Activated naive CD4-positive, alpha-beta T cell (primary cell): ENCODE measurements at places on chromosomes 3 and 15.

DNA sequence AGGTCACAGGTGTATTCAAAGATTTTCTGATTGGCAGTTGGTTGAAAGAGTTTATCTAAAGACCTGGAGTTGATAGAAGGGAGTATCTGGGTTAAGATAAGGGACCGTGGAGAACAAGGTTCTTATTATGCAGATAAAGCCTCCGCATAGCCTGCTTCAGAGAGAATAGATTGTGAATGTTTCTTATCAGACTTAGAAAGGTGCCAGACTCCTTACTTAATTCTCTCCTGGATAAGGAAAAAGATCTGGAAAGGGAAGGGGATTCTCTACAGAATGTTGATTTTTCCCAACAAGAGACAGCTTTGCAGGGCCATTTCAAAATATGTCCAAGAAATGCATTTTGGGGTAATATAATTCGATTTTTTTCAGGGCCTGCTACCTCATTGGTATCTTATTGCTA lies 341.3 kb upstream of the RARB start:
- DNase-seq, result no peak

- no peak for DNase-seq
Measured at GRCh38 chr3:122928396-122929187, 99.0 kb downstream of the SEMA5B start.

DNA sequence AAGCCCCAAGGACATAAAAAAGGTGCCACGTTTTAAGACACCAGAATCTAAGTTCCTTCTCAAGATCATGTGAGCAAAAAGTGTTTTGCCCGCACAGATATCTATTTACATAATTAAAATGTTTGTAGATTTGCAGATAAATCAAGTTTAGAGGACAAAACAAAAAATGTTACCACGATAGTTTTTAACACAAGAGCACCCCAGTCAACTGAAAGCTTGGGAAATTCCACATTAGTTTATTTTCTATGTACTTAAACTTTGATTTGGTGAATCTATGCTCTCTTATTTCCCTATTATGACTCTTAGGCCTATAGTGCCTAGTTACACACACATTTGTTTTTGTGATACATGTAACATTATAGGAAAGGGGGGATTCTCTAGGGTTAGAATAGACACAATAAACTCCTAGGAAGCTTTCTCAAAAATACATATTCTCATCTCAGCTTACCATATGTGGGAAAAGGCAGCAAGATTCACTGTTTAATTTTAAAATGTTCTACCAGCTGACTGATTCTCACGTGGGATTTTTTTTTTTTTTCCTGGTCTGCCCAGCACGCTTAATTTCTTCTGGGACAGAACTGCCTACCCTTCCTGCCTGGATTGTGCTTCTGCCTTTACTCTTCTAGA lies 8.4 kb upstream of the LEKR1 start:
- DNase-seq, result no peak

GRCh38 chr3:6179761-6180160 lies 681.2 kb upstream of the GRM7 start:
- DNase-seq, result no peak

DNA sequence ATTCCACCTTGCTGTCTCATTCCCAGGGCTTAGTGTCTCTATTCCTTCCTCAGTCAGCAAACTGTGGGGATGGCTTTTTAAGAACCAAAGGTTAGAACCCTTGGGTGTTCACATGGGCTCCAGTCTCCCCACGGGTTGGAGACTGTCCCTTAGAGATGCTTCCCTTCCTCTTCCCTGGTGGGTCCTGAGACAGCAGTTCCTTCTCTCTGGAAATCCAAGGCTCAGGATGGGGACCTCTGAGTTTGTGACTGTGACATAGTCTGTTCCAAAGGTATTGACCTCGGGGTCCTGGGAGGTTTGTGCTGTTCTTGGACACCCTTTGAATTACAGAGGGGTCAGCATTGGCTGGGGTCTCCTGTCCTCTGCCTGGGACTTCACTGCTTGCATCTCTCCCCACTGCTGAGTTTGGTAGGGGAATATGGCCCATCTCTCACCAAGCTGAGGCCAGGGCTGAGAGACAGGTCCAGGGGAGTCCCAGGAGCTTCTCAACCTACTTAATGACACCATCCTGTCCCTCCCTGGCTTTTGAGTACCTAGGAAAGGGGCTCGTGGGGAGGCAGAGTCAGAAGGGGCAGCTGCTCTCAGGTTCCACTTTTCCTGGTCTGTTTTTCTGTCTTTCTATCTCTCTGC lies 1.5 kb downstream of the GRM2 start:
- DNase-seq, result no peak

DNA sequence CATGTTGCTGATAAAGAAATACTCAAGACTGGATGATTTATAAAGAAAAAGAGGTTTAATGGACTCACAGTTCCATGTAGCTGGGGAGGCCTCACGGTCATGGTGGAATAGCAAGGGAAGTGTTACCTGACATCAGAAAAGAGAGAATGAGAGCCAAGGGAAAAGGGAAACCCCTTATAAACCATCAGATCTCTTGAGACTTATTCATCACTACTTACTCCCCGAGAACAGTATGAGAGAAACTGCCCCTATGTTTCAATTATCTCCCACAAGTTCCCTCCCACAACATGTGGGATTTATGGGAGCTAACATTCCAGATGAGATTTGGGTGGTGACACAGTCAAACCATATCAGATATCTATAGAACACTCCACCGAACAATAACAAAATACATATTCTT lies 904.6 kb downstream of the PDCD6IP start:
- no peak for DNase-seq

DNA sequence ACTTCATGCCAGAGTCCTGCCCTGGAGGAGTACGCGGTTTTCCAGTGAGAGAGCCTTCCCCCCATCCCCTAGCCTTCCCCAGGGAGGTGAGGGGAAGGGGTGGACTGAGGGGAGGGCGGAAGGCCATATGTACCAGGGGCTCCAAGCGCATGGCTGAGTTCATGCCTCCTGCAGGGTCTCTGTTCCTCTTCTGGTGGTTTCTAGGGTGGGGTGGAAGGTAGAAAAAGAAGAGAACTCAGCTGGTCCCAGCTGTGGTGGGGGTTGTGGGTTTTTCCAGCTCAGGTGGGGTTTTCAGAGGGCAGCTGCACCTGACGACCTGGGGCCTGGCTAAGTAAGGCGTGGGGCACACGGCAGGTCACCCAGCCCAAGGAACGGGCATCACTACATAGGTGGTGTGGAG lies 10.7 kb upstream of the IQSEC1 start:
- no peak for DNase-seq

DNA sequence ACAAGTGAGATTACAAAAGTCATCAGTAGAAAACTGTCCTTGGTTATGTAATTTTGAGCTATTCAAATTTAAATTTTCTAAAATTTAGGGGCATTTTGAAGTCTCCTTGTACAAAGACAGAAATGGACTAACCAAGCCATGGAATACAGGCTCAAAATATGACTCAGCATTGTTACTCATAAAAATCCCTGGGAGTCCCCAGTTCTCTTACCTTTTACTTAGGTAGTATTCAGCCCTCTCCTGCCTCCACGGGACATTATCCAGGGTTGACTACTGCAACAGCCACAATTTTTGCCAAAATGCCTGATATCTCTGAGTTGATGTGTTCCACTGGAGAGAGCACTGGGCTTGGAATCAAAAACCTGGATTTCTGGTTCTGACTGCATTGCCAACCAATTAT lies 25.0 kb downstream of the CLDN18 start:
- no peak for DNase-seq

DNA sequence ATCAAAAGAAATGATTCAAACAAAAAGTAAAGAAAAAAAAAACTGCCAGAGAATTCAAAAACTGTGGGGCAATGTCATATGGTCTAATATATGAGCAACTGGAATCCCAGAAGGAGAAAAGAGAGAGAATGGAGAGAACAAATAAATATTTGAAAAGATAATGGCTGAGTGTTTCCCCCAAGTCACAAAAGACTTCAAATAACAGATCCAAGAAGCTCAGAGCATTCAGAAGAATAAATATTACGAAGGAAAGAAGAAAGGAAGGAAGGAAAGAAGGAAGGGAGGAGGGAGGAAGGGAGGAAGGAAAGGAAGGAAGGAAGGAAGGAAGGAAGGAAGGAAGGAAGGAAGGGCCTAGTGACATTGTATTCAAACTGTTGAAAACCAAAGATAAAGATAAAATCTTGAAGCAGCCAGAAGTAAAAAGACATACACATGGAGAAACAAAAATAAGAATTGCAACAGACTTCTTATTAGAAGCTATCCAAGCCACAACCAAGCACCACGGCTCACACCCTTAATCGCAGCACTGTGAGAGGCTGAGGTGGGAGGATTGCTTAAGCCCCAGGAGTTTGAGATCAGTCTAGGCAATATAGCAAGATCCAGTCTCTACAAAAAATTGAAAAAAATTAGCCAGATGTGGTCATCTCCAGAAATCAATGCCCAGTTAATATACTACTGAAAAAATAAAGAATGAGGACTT lies 118.9 kb upstream of the IGSF10 start:
- DNase-seq, result no peak

- no peak for DNase-seq
Measured at GRCh38 chr3:48634661-48635221, 520 bp downstream of the SLC26A6 start.

- no peak for DNase-seq
Measured at GRCh38 chr3:11328196-11328945, 56.2 kb downstream of the ATG7 start.

- DNase-seq, result no peak
Measured at GRCh38 chr15:50059203-50059772, 59.7 kb downstream of the ATP8B4 start.

GRCh38 chr15:43204016-43204901 lies 16.6 kb downstream of the EPB42 start:
- peak; percentile 16 for DNase-seq

- no peak for DNase-seq
Measured at GRCh38 chr15:22979238-22980188, 655 bp downstream of the CYFIP1 start.

- DNase-seq, result no peak
Measured at GRCh38 chr3:42402394-42403096, 7.9 kb downstream of the LYZL4 start.

DNA sequence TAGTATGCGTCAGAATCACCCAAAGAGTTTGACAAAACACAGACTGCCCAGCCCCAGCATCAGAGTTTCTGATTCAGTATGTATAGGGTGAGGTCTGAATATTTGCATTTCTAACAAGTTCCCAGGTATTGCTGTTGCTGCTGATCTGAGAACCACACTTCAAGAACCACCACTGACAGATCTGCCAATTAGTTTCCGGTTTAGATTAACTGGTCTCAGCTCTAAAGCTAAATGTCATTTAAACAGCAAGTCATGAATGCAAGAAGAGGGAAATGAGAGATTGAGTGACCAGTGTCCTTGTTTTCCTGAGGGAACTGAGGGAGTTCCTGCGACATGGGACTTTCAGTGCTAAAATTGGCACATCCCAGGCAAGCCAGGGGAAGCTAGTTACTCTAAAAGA lies 305.0 kb downstream of the ZNF385D start:
- no peak for DNase-seq

- no peak for DNase-seq
Measured at GRCh38 chr3:128579927-128580326, 70.7 kb downstream of the RPN1 start.

GRCh38 chr3:188539631-188540194 lies 385.8 kb downstream of the LPP start:
- no peak for DNase-seq

DNA sequence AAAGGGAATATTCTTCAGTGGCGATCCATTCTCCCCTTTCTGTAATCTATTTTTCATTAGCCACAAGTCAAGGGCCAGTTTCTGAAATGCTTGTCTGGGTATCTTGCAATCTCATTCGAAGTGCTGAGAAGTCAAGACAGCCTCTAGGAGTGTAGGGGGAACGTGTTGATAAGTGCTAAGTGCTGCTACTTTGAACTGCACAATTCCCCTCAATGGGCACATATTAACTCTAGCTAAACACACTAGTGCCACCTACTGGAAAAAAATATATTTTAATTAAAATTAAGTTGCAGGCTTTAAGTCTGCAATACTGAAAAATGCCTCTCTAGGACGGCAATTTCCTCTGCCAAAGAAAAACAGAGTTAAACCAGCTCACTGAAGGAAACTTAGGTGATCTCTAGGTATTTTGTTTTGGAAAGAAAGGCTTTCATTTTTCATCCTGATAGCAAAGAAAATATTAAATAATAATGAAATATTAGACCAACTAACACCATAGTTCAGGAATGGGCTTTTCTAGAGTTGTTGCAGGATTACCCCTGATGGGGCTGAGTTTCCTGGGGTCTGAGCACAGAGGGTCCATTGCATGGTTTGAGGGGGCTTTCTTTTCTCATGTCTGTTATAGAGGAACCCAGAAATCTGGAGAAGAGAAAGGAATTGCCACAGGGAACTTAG lies 181.9 kb upstream of the KBTBD8 start:
- DNase-seq, result no peak

GRCh38 chr15:45858491-45858890 lies 223.7 kb downstream of the SQOR start:
- DNase-seq, result no peak

- DNase-seq, result no peak
Measured at GRCh38 chr15:100786901-100787566, 92.6 kb upstream of the ALDH1A3 start.

DNA sequence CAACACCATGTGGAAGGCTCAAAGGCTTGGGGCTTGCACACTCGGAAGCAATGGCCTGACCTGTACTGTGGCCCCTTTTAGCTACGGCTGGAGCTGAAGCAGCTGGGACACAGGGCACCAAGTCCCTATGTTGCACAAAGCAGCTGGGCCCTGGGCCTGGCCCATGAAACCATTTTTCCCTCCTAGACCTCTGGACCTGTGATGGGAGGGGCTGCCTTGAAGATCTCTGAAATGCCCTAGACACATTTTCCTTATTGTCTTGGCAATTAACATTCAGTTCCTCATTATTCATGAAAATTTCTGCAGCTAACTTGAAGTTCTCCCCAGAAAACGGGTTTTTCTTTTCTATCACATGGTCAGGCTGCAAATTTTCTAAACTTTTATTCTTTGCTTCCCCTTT lies 85.6 kb upstream of the ALDH1A3 start:
- no peak for DNase-seq

DNA sequence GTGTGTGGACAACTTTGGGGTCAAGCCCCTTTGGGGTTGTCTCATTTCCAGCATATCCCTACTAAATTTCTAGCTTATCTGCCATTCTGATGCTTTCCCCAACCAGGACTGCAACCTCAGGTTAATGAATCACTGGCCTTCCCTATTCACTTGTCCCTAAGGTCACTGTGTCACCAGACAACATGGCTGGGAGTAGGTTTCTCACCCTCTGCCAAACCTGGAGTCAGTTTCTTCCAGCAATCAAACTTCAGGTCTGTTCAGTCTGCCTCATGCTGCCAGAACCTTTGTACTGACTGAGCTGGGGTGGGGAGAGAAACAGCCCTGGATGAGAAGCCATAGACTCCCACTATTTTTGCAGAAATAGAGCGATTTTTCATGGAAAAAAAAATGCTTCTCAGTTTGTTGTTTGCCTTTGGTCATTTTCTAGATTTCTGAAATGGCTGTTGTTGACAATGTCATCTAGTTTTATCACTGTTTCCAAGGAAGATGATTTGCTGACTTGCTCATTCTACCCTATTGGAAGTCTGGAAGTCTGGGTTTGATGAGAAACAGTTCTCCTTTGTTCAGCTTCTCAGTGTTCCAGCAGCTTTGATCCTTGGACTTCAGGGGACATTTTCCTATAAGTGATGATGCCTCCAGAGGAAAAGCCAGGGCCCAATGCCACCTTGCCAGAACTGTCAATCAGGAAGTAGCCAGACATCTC lies 74.8 kb upstream of the IL12A start:
- no peak for DNase-seq
